T-helper 1 cell (primary cell): ENCODE measurements at places on chromosomes 5 and 9.

- no peak for DNase-seq
Observed at GRCh38 chr9:128459011-128459410, 3.2 kb downstream of the ODF2 start.

DNA sequence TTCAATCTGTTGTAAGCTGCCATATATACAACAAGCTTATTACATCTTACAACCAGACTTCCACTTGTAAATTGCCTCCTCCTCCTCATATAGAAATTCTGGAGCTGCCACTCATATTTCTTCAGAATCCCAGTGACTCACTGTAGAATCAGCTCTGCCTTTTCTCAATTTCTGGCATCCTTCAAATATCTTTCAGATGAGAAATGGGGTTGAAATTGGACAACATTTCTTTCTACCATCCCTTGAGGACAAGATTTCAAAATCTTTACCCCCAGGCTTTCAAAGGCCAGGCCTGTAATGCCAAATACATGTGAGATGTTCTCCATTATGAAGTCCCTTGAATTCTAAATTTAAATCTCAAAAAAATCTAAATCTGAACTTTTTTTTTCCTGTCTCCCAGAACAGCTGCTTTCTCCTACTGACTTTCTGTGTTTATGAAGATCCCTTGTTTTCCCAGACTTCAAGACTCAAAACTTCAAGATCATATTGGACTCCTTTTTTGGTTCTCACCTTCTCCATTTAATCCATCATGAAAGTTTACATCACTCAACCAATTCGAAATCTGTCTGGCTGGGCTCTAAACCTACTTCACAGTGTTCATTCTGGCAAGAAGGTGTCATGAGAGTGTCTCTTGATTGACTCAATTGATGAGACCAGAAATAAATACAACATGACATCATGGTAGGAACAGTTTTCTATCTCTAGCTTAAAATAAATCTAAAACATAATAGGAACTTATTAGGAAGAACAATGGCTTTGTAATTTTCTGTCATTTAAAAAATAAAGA lies 109.8 kb downstream of the HMHB1 start:
- no peak for DNase-seq

DNA sequence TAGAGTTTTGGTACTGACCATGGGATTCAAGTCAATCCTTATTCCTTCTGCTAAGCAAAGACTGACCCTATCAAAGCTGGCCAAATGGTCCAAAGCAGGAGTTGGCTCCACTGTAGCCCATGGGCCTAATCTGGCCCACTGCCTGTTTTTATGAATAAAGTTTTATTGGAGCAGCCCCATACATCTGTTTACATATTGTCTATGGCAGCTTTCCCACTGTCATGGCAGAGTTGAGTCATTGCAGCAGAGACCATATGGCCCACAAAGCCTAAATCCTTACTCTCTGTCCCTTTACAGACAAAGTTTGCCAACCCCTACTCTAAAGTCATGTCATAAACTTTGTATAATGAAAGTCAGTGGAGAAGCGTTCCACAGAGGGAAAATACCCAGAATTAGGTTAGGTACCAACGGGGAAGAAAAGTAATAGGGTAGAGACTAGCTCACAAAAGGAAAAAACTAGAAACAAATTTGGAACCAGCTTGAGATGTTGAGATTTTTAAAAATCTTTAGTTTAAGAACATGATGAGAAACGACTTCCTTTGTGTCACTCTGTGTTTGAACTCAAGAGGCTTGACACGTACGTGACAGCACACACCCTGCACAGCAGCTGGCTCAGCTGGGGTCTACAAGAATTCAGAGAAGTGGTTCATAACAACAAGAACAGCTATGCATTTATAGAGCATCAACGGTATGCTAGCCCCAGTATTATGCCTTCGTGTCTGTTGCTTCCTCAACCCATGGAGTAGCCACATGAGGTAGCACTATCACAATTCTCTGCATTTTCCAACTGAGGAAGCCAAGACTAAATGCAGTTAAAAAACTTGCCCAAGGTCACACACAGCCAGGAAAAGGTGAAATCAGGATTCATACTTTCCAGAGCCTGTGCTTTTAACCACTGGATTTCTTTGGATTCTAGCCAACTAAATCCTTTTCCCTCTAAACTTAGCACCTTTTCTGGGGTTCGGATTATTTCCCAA lies 198.9 kb upstream of the WWC1 start:
- DNase-seq, result no peak

DNA sequence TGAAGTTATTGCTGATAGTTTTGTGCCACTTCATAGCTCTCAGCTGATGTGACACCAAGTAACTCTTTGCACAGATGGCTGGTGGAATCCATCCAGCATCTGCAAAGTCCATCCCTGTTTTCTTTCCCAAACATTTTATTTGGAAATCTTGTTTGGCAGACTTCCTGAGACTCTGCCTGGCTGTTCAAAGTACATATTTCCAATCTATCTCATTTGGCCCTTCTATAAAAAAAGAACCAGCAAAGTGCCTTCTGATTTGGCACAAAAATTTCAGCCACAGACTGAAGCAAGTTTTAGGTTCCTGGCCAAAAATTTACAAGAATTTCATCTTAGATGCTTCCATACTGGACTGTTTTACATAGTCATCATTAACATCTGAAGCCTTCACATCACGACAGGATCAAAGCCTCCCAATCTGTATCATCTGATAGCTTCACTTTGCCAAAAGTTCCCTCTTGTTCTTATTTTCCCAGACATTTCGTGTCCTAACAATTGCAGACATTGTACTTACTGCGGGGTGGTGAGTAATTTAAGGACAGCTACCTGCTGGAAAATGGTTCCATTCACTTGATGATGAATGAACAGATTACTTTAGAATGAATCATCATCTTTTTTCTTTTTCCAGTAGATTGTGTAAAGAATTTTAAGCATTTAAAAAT lies 377.3 kb downstream of the KIAA0825 start:
- no peak for DNase-seq

DNA sequence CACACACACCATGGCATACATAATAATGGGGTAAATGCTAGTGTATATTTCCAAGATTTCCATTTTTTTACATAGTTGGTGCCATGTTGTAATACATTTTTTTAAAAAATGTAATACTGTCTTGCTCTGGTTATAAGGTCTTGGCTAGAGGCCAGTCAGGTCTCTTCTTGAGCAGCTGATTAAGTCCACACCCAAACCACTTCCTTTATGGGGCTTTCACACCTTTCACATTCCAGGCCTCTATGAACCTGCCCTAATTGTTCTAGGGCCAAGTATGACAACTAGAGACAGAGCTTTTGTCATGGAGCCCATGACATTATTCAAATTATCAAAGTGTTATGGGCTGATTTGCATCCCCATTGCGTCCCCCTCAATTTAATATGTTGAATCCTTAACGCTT lies 495.6 kb upstream of the CTNND2 start:
- DNase-seq, result no peak

DNA sequence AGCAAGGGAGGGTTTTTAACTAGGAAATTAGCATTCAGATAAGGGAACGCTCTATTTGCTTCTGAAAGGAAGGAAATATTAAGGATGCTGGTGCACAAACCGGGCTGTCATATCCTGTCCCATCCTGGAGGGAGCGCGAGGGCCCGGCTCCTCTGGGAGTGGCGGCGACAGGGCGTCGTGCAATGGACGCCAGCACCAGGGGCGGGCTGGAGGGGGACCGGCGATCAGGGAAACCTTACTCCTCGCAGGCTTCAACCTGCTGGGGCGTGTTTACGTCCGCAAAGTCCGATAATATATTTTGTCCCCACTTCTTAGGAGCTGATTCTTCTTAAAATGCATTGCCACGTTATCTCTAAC lies 197.1 kb upstream of the TBCA start:
- no peak for DNase-seq

- DNase-seq, result no peak
Observed at GRCh38 chr9:22645893-22646292, 199.3 kb downstream of the DMRTA1 start.

DNA sequence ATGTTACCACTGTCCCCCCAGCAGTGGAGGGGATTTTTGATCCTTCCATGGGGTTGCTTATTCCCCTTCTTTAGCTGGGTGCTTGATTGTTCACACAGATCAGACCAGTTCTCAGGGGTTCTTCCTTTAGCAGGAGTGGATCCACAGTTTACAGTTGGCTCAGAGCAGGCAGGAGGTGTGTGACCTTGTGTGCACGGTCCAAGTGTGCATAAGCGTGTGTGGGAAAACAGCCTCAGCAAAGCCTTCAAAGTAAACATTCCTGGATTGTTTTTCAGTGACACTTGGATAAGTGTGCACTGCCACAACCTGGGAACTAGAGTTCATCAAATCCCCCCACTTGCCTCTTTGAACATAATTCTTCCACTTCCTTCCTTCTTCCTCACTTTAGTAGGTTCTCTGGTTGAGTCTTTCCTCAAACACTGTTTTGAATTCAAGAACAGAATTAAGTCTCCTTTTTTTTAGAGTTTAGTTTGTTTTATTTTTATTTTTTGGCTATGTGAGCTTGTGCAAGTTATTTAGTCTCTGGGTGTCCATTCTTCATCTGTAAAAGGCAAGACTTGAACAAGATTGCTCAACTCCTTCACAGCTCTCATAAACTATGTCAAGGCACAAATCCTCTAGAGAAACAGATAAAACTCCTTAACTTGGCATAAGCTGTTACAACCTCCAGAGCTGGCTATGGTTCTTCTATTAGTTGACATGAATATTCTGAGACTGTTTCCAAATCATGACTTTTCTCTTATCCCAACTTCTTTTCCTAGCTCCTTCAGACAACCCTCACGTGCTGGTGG lies 78.0 kb downstream of the OSMR start:
- DNase-seq, result no peak

DNA sequence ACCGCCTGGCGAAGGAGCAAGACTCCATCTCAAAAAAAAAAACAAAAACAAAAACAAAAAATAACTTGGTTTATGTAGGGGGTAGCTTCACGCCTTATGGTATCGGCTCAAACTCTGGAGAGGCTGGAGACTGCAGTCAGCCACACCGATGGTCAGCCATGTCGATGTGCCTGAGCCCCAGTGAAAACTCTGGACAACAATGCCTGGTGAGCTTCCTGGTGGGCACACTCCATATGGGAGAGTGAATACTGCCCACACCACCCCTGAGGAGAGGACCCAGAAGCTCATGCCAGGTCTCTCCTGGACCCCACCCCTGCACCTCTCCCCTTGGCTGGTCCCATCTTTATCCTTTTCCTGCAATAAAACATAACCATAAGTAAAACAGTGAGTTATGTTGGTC lies 19.6 kb downstream of the IPPK start:
- DNase-seq, result no peak

GRCh38 chr9:113617550-113617949 lies 154.0 kb downstream of the RGS3 start:
- no peak for DNase-seq
